Kidney epithelial cell (primary cell): ENCODE measurements at places on chromosomes 13 and 19. TPM values are rescaled to one million over a fixed set of nuclear protein-coding genes. Genes with fewer than 3 reads are reported as not detected.

ODAD3 gene
- 0.07 and 0.29 TPM in 2 replicates for total RNA-seq

ZNF134 gene
- total RNA-seq, result 34.8 and 40.6 TPM in 2 replicates

GRCh38 chr13:30145709-30146367 lies 161.5 kb downstream of the KATNAL1 start:
- DNase-seq, result no peak

- no peak for DNase-seq
These were observed 221.6 kb upstream of the SOX21 start for GRCh38 chr13:94933936-94934335.

DNA sequence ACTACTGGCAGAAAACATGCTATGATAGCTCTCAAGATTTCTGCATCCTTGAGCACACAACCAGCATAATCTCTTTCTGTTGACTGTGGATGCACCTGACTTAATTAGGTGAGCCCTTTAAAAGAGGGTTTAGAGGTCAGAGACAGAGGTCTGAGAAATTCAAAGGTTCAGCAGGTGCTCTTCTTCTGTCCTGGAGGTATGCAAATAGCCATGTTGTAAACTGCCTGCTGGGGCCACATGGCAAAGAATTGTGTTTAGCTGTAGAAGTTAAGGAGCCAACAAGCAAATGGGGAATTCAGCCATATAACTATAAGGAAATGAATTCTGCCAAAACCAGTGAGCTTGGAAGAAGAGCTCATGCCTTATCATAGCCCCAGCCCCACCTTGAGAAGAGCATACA lies 11.6 kb upstream of the DCLK1 start:
- no peak for DNase-seq
